ENCODE measurements at places on chromosomes 5 and 9.

GRCh38 chr9:72894342-72894741 lies 58.5 kb downstream of the ALDH1A1 start:
- DNase-seq = no peak

DNA sequence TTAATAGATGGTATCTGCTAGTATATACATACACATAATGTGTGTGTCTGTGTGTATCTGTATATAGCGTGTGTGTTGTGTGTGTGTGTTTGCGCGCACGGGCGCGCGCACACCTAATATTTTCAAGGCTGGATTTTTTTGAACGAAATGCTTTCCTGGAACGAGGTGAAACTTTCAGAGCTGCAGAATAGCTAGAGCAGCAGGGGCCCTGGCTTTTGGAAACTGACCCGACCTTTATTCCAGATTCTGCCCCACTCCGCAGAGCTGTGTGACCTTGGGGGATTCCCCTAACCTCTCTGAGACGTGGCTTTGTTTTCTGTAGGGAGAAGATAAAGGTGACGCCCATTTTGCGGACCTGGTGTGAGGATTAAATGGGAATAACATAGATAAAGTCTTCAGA lies 757 bp downstream of the FXN start:
- no peak for DNase-seq

GRCh38 chr9:98248737-98249474 lies 6.5 kb downstream of the TBC1D2 start:
- no peak for DNase-seq

DNA sequence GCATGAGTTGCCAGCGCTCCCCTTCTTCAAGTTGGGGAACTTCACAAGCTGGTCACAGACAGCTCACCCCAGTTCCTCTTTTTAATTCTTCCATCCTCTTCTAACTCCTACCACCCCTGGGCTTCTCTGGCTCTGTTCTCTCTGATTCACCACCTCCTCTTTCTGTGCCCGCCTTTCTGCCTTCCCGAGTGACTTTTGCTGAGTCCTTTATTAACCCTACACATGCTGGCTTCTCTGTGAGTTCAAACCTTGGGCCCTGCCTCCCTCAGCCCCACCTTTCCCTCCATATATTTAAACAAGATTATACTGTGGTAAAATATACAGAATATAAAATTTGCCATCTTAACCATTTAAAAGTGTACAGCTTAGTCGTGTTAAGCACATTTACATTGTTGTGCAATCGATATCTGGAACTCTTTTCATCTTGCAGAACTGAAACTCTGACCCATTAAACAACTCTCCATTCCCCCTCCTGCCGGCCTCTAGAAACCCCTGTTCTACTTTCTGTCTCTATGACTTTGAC lies 32.0 kb downstream of the SLC46A2 start:
- DNase-seq = no peak

DNA sequence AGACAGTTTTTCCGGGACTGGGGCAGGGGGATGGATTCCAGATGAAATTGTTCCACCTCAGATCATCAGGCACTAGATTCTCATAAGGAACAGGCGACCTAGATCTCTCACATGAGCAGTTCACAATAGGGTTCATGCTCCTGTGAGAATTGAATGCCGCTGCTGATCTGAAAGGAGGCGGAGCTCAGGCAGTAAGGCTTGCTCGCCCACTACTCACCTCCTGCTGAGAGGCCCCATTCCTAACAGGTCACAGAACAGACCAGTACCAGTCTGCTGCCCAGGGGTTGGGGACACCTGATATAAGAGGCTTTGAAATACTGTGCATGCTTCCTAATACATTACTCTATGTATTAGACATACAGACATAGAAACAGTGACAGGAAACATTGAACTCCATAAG lies 41.1 kb downstream of the PTPRD start:
- DNase-seq = no peak

DNA sequence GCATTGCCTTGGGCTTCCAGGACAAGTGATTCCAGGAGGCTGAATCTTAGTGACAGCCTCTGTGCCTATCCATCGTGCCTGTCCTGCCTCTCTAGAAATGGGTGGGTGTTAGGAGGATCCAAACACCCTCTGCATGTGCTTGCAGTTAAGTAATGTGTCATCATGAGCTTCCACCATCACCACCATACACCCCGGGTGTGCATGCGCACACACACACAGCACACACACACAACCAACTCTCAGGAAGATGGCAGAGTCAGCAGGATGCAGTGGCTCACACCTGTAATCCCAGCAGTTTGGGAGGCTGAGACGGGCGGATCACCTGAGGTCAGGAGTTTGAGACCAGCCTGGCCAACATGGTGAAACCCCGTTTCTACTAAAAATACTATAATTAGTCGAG lies 22.8 kb upstream of the CERCAM start:
- DNase-seq = no peak

DNA sequence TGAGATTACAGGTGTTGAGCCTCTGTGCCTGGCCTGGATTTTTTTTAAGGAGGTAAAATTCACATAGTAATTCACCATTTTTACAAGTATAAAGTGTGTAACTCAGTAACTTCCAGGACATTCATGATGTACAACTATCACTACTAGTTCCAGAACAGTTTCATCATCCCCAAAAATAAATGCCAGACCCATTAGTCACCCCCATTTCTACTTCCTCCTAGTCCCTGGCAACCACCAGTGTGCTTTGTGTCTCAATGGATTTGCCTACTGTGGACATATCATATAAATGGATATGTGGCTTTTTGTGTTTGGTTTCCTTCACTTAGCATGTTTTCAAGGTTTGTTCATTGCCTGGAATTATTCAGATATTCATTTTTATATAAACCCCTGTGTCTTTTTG lies 72.5 kb upstream of the PANK3 start:
- no peak for DNase-seq

GRCh38 chr5:439636-440035 lies 3.3 kb upstream of the EXOC3 start:
- DNase-seq = no peak

DNA sequence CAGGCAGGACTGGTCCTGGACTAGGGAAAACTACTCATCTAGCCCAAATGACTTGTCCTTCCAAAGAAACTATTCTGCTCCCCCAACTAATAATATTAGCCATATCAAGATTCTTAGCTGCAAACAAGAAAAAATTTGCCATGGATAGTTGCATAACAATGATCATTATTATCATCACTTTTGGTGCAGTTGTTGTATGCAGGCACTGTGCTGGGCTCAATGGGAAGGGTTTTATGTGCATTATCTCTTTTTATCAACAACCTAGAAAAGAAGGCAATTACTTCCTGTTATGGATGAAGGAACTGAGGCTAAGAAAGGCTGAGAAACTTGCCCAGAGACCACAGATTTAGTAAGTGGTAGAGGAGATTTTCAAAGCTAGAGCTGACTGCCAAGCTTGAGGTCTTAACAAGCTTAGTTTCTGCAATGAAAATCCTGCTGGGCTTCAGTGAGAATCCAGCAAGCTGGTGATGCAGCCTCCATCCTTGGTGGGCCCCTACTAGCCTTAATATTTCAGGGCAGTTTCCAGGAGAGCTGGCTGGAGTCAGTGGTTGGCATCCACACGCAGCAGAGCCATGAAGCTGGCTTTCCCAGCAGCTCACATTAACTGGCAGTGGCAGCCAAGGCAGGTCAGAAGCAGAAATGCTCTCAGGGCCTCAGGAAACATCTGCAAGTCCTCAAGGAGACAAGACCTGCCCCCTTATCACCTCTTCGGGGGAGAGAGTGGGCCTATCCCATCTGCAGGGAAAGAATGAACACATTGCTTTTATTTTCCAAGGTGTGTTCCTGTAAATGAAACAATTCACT lies 20.5 kb upstream of the MEGF9 start:
- DNase-seq = no peak

DNA sequence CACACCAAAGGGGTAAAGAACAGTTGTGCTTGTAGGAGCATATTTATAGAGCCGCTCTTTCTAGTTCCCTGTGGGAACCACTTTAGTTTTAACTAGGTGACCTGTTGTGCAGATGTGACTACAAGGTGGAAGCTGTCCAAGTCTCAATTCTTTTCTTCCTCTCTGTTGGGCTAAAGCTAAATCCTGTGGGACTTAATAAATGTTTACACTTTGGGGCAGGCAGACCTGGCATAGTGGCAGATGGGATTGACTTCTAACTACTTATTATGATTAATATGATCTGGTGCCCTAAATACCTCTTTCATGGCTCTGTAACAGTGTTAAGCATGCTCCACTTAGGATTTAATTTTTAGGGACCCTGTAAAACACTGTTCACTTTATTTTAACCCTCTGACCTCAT lies 265.3 kb downstream of the KCTD16 start:
- DNase-seq = no peak

GRCh38 chr5:53454719-53455000 lies 25.8 kb upstream of the FST start:
- no peak for DNase-seq

DNA sequence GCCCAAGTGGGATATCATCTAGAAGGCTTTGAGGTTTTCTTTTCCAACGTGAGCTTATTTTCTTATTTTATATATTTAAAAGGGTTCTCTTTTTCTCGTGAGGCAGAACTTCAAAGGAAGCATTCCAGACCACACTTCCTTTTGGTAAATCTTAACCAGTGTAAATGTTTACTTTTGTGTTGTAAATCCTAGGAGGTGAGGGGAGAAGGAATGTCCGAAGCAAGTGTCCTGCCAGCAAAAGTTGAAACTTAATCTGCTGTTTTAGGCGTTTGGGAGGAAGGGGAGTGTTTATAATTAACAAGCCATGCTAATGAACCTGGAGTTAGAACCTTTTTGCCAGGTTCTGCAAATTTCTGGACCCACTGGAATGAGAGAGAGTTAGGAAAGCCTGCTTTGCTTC lies 37.9 kb downstream of the WWC1 start:
- no peak for DNase-seq

GRCh38 chr5:109929911-109930310 lies 240.2 kb downstream of the MAN2A1 start:
- DNase-seq = no peak
